WTC11 (cell line): ENCODE measurements at places on chromosomes 12 and 14.

DNA sequence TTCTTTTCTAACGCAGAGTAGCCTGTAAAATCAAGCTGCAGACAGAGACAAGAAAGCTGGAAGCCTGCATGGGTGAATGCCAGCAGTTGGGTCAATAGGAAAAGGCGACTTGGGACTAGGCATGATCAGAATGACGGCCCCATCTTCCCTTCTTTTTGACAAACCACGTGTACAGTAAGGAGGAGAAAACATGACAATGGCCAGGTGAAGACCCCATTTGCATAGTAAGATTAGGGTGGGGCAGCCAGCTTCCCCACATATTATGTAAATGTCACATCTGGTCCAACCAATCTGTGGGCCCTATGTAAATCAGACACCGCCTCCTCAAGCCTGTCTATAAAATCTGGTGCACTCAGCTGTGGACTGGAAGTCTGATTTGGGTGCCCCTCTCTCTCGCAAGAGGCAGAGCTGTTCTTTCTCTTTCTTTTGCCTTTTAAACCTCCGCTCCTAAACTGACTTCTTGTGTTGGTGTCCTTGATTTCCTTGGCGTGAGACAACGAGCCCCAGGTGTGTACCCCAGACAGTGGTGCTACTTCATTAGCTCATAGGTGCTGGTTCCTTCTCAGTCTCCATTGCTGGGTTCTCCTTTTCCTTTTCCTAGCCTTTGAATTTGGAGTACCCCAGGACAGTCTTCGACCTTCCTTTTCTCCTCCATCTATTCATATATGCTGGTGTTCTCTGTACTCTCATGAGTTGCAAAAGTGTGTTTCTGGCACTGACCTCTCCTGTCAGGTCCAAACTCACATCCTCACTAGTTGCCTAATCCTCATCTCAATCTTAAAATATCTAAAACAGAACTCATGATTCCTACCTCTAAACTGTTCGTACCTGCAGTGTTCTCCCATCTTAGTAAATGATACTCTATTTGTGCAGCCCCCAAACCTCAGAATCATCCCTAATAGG, 9.4 kb upstream of the DHRS7 start:
- DNase-seq = no peak

DNA sequence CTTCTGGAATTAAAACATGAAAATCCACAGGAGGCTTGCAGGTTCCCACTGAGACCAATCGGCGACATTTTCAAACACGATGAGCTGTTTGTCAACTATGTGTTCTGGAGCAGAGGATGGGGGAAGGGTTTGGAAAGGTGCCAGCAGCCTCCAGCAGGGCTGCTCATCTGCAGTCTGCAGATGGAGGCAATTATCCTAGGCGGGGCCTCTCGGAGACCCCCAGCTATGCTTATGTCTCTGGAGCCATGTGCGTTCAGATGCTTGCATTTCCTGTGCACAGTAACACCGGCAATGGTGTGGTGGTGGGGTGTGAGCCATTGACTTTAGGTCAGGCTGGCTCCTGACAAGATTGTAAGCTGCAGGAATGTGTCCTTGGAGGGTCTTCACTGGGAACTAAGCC, 51.7 kb downstream of the RPH3A start:
- no peak for DNase-seq

- DNase-seq = peak; percentile 37
These were observed 11.7 kb upstream of the FBXL14 start for GRCh38 chr12:1606021-1606622.

DNA sequence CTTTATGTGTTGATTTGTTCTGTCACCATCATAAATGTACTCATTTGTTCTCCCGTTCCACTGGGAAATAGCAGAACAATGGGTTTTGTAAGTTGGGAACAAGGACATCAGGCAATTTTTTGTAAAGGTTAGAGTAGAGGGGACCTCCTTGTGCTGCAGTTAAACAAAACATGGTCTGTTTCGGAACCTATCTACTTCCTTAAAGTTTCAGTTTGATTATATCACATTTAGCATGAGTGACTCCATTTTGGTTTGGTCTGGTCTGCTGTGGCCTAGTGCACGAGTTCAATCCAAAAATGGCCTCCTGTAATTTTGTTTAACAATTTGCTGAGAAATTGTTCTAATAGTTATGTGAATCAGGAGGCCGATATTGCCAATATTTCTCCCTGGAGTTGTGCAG, 372.7 kb downstream of the NUAK1 start:
- DNase-seq = no peak

DNA sequence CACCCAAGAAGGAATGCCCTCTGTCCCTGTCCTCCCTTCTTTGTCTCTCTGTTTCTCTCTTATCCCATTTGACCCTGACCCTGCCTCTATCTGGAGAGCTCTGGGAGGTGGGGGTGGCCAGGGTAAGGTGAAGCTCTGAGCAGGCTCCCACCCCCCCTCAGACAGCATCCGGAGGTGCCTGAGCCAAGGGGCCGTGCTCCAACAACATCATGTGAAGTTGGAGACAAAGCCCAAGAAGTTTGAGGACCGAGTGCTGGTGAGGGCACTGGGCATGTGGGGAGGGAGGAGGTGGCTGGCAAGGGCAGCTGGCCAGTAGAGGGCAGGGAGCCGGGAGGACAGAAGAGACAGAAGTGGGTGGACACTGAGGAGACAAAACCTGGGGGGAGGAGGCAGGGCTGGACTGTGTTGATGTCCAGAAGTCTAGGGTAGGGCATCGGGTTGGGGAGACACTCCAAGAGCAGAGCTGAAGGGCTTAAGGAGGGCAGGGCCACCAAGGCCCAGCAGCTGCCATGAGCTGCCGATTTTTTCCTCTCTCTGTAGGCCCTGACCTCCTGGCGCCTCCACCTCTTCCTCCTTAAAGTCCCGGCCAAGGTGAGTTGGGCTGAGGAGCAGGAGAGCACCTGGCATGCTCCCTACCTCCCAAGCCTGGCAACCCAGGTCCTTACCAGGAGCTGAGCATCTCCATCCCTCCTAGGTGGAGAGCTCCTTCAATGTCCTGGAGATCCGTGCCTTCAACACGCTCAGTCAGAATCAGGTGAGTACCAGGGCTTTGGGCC, 1.9 kb downstream of the CARMIL3 start:
- no peak for DNase-seq

GRCh38 chr12:124637581-124637981, 70.2 kb upstream of the NCOR2 start:
- DNase-seq = no peak

GRCh38 chr12:12505544-12506495, 56.8 kb downstream of the DUSP16 start:
- DNase-seq = no peak

- no peak for DNase-seq
These were observed 11.5 kb downstream of the CCDC175 start for GRCh38 chr14:59565087-59565486.

DNA sequence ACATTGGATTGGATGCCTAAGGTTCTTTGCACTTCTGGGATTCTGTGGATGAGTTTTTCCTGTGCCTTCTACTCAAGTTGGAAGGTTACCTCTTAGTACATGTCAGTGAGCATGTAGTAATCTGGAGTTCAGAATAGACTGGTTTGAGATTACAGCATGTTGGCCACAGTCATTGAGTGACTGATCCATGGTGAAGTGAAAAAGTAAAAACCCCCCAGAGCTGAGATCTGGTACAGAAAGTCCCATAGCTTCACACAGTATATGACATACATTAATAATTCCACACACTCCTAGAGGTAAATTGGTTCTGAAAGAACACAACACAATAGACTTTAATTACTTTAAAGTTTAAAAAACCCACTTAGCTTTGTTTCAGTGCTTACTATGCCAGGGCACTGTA, 11.9 kb upstream of the CCND2 start:
- DNase-seq = no peak

DNA sequence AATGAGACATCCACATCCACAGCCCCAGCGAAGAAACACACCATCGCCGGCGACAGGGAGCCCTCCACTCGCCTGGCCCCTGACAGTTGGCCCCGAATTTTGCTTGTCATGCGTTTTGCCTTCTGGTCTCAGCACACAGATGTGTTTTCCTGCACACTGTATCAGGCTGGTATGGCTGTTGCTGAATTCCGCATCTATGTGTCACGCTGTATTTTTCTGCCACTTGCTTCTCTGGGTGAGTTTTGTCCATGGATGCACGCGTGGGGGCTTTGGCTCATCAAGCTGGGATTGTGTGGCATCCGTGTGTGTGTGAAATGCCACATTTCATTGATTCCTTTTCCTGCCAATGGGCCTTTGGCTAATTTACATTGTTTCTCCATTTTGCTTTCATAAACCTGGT, 26.5 kb downstream of the ARL6IP4 start:
- DNase-seq = no peak

DNA sequence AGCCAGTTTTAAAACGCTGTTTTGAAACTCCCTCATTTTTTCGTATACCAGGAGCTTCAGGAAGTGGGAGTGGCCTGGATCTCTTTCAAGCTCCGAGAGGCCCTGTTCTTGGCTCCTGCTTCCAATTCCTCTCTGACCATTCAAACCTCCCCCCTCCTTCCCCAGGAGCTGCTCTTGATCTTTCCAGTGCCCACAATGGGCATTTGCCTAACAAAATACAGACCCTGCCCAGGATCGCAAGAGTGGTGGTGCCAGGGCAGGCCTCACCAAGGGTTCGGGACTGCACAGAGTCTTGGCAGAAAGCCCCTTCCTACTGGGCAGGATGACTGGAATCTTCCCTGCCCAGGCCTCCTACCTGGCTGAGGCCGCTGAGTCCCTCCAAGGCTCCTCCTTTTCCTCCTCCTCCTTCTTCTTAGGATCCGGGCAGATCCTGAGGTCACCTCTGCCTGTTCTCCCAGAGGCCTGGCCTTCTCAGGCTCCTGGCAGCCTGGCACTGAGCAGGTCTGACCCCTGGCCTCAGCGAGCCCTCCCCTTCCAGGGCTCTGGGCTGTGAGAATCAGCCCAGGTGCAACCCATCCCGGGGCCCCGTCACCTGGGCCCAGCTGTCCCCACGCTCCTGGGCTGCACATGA, 46.9 kb upstream of the NOS1 start:
- DNase-seq = no peak

- DNase-seq = no peak
These were observed 121.8 kb downstream of the NRXN3 start for GRCh38 chr14:78292003-78292402.

DNA sequence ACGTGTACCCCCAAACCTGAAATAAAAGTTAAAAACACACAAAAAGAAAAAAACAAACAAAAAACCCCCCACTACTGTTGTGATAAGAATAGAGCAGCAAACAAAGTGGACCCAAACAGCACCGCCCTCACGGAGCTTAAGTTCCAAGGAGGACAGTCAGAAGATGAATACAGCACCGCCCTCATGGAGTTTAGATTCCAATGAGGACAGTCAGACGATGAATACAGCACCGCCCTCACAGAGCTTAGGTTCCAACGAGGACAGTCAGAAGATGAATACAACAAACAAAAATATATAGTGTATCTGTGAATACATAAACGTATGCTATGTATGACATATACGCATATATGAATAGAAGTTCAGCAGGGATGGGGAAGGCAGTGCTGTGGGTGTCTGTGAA, 353.8 kb downstream of the GLT1D1 start:
- no peak for DNase-seq

- no peak for DNase-seq
These were observed 68.5 kb upstream of the AMN1 start for GRCh38 chr12:31797230-31797872.

- DNase-seq = no peak
These were observed 8.2 kb upstream of the SERPINA11 start for GRCh38 chr14:94460631-94461416.

- DNase-seq = no peak
These were observed 781.4 kb upstream of the TMEM132C start for GRCh38 chr12:127485528-127485927.

DNA sequence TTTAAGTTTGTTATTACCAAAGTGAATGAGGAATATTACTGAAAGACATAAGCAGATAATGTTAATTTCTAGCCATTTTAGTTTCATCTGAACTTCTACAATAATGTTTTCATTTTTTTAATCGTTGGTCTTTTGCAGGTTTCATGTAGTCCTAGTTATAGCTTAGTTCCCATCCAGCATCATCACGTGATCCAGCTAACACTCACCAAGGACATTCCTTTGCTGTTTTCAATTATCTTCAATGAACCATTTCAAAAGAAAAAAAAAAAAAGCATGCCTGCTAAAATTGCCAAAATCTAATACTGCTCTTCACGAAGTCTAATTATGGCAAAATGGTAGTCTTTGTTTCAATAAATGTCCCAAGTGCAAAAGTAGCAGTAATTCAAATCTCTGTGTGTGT, 187.7 kb upstream of the ATXN7L3B start:
- DNase-seq = no peak

DNA sequence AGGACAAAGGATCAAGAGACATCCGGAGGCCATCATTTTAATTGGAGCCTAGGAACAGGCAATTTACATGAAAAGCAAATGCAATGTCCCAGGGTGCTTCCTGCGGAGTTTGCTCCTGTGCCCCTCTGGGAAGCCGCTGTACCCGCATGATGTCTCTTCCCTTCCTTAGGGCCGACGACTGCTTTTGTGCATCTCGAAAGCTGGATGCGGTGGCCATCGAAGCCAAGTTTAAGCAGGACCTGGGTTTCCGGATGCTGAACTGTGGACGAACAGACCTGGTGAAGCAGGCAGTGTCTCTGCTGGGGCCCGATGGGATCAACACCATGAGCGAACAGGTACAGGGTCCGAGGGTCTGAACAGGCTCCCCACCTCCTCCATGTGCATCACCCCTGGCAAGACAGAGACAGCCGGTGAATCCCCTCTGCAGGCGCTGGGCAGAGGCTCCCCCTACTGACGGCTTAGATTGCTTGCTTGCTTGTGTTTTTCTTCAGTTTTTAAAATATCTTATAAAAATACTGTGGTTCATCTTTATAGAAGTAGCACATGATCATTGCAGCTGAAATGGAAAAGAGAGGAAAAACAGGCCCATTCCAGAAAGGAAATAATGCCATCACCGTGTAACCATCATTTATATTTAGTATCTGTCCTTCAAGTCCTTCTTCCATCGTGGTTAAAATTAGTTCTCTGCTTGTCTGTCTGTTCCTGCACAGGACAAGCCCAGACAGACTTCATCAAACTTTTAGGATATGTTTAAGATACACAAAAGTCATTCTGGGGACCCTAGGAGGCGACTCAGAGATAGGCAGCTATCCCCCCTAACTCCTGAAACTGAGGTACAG, 75.4 kb upstream of the PWP1 start:
- DNase-seq = peak; percentile 74

GRCh38 chr12:62629413-62629812, 162.8 kb downstream of the MON2 start:
- peak; percentile 34 for DNase-seq

- no peak for DNase-seq
These were observed 48.2 kb upstream of the DYNC1H1 start for GRCh38 chr14:101915871-101916815.
